ENCODE measurements at places on chromosomes 3 and 15.

- no peak for DNase-seq
These were observed 24.7 kb downstream of the SLC15A2 start for GRCh38 chr3:121918779-121919483.

DNA sequence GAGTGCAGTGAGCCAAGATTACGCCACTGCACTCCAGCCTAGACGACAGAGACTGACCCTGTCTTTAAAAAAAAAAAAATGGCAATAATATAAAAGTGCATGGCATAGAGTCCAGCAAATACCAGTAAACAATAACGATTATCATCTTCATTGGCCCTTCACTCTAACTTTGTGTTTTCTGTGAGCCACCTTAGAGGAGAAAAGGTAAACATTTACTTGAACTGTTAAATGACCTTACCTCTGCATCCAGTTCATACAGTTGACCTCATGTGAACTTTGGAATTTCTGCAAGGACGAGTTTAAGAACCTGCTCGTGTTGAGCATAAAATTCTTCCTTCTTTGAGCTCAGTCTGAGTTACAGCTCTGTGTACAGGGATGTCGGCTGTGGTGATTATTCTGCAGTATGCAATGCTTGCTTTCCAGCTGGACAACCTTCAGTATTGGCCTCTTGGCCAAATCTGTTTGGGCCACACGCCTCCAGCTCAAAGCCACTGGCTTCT is 56.6 kb downstream of the RLBP1 start:
- DNase-seq: no peak

DNA sequence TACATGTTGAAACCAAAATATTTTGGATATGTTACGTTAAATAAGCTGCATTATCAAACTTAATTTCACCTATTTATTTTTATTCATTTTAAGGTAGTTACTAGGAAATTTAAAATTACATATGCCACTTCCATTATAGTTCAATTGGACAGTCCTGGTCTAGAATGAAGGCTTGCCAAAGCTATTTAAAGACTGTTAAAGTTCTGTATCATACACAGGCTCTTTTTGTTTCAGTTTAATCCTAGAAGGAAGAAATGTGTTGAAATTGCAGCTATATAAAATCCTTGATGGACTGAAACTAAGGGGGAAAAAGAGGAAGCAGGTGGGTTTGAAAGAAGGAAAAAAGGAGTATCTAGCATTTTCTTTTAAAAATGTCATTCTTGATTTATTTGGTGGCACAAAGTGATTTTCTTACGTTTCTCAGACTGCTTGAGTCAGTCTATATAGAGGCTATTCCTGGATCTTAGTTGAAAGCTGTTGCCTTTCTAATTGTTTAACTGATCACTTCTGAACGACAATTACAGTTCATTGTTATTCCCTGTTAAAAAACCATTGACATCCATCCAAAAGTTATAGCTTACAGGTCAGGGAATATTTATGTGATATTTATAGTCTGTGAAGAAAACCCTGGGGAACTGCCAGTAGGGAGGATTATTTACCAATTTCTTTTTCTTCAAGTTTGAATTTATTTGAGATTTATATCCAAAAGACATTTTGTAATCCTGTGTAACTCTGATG is 195.0 kb downstream of the RORA start:
- DNase-seq: no peak

GRCh38 chr3:71956069-71956340 is 171.1 kb upstream of the PROK2 start:
- DNase-seq: no peak

DNA sequence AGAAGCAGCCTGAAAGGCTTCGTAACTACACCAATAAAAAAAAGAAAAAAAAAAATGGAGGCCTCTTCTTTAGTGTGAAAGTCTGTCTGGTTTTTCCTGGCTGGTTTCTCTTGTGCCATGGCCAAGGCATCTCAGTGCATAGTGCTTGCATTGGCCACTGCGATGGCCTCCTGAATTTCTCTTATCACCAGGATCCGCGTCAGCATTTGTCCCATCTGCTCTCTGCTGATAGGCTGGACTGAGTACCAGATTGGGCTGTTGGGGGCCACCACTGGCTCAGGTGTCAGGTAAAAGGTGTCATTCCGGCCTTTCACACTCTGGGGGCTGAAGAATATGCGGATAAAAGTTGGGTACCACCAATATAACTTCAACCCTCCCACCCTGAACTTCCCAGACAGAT is 1.1 kb upstream of the IMPDH2 start:
- no peak for DNase-seq

DNA sequence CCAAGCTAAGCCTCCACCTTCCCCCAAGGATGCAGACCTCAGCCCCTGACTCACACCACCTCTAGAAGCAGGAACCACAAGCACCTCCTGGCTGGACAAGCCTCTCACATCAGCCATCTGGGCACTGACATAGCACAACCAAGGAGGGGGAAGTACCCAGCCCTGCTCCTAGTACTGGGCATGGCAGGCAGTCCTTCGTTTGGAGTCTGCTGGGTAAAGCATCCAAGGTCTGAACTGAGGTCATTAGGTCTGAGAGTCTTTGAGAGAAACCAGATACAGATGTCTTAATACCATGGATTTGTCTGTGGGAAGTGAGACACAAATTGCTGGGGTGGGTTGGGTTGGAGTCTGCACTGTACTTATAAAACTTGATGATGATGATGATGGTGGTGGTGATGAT is 61.8 kb downstream of the CCDC33 start:
- no peak for DNase-seq

DNA sequence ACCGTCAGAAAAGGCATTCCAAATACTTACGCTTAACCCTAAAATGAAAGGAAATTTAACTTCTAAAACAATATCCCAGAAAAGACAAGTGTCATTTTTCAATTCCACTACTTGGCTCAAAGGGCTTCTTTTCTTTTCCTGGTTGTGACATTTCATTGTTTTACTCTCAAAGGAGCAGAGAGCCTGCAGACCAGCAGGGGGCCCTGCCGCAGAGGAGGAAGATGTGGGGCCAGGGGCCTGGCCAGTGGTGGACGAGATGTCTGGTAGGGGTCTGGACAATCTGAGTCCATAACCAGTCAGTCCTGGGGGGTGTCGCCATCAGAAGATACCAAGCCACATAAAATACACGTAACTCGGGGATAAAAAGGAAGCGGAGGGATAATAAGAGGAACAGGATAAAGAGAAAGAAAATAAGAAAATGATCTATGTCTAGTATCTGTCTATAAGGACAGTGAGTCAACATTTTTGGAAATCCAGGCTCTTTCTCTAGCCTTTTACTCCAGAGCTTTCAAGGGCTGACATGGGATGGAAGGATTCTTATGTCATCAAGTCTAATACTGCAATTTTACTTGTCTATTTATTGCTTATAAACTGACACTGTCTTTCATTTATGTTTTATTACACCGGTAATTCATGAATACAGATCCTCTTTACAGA is 54.2 kb upstream of the ARHGEF3 start:
- DNase-seq: no peak

GRCh38 chr3:65939801-65940246 is 98.9 kb downstream of the MAGI1 start:
- DNase-seq: no peak

DNA sequence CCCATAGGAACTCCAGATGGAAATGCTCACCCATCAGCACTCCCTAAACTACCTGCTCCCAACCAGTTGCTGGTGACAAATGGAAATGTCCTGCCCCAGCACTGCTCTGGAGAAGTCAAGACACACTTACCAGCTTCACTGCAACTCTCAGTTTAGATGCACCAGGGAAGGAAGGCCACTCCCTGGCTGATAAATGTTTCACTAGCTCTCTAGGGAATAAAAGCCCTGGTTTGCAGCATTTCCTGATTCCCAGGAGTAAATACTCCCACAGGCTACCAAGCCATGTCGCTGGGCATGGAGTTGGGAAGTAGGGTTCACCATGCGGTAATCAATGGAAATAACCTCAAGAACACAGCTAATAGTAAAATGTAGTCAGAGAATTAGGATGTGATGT is 112.0 kb upstream of the NEO1 start:
- DNase-seq: no peak

DNA sequence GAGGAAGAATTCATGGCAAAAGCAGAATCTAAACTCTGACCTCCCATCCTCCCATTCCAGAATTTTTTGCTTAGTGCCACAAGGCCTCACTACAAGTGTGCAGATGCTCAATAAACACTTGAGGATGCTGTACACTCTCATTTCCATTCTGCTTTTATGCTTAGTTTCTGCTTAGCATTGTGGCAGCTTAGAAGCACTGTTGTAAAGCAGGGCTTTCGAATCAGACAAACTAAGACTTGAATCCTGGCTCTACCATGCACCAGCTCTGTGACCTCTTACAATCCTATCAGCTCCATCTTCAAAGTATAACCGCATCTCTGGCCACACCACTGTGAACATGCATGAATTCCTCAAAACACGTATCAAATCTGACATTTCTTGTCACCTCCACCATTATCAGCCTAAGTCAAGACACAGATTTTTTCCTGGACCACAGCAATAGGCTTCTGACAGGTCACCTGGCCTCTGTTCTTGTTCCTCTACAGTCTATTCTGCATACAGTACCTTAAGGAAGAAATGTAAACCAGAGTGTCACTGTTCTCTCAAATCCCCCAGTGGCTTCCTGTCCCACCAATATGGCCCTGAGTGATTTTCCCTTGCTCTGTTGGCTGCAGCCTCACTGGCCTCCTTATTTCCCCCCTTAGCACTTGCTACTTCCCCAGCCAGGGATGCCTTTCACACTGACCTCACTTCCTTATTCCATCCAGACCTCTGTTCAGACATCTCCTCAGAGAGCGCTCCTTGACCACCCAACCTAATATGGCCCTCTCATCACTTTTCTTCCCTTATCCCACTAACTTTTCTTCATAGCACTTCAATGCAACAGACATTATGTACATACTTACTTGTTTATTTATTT is 8.1 kb upstream of the PHC3 start:
- DNase-seq: no peak

GRCh38 chr3:49785565-49786356 is 581 bp downstream of the IP6K1 start:
- no peak for DNase-seq

GRCh38 chr3:72761410-72761809 is 86.8 kb downstream of the SHQ1 start:
- DNase-seq: no peak

DNA sequence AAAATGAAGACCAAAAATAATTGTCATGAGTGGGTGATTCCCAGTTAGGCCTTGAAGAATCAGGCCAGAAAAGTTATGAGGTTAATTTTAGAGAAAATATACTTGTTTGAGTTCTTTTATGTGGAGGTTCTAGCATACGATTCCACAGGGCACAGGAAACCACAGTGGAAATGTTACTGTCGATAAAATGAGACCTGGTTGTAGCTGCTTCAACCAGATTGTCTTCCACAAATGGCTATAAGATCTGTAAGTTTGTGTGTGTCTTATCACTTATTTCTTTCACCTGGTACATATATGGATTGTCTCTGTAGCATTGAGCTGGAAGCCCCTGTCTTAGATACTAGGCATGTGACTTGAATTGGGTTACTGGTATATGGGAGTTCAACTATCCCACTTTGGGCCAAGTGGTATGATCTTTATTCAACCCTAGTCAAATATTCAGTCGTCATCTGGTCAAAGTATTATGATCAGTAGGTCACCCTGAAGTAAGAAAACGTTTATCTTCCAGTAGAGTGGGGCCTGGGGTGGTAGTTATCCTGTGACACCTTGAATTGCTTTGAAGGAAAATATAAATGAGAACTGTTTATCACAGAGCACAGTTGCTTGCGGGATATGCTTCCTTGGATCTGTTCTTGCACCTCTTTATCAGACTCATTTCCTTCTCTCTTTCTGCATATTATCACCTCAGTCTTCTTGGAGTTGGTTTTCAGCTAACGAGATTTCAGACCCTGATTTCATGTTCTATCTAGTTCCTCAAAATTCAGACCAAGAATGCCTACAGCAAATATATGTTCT is 21.5 kb upstream of the ZNF609 start:
- DNase-seq: no peak

DNA sequence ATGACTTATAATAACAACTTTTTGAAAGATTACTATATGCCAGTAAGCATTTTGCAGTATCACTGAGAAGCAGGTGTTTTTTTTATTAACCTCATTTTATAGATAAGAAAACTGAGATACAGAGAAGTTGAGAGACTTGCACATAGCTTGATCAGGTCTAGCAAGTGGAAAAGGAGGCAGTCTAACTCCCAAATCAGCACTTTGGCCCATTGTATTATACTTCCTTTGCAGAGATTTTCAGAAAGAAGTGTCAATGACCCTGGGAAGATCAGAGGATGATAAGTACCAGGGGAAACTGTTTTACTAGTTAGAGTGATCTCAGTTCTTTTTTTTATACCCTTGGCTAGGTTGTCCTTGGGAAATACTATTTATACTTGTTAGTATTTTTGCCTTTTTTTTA is 358.7 kb downstream of the SQOR start:
- DNase-seq: no peak

DNA sequence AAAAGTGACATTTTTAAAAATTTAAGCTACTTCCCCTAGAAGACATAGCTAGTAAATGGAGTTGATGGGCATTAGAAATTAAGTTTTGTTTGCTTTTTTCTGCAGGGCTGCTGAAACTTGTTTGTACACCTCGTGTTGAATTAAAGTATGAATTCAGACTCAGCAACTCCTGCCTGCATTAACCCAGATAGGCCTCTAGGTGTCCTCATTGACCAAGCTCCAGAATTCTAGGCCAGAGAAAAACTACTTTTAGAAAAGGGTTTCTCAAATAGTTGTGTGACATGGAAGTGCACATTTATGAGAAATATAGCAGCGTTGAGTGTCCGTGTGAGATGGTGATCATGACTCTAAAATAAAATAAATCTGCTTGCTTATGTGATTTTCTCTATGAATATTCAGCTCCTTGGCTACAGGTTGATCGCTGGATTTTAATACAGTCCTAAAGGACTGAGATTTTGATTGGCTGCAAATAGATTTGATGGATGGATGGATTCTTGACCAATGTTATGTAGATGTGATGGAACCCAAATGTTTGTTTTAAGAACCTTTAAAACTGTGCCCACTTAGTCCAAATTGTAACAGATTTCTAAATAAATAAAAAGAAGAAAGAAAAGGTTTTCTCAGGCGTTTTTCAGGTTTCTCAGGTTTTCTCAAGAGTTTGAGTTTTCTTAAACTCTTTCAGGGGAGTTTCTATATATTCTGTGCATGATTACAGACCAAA is 39.4 kb upstream of the LMOD3 start:
- DNase-seq: no peak

DNA sequence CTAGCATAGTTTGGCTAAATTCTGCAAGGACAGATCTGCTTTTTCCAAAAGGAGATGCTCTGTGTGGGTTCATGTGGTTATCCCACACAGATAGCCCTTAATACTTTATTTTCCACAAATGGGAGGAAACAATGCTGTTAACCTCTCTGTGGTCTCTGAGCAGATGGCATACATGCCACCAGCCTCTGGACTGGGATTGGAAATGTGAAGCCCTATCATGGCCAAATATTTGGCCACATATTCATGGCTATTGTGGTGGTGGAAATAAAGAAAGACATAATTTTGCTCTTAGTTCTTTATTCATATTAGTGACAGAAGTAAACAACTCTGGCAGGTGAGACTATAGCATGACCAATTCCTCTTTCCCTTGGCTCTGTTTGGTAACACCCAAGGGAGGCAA is 726.2 kb downstream of the ROBO1 start:
- DNase-seq: no peak

GRCh38 chr3:113194823-113195401 is 16.4 kb upstream of the BOC start:
- DNase-seq: no peak

All from NCI-H2029 (cell line).